EL (cell line): ENCODE measurements at places on chromosomes 7 and 10.

- DNase-seq, result no peak
Measured at GRCh38 chr7:48317360-48317759, 146.1 kb downstream of the ABCA13 start.

GRCh38 chr7:151251328-151251688 lies 2.8 kb upstream of the SMARCD3 start:
- no peak for DNase-seq

DNA sequence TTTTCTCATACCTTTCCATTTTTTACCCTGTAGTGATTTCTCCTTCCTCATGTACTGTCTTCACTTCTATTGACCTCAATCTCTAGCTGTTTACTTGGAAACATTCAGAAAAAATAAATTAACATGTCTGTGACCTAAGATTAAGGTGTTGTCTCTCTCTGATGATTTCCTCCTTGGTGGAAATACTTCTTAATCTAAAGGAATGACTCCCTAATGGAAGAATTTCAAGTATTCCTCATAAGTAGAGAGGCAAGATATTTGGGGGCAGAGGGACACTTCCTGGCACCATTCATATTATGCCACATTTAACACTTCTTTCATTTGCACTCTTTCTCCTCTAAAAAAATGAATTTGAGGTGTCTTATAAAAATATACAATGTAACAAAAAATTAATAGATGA lies 202.8 kb downstream of the NEBL start:
- no peak for DNase-seq

DNA sequence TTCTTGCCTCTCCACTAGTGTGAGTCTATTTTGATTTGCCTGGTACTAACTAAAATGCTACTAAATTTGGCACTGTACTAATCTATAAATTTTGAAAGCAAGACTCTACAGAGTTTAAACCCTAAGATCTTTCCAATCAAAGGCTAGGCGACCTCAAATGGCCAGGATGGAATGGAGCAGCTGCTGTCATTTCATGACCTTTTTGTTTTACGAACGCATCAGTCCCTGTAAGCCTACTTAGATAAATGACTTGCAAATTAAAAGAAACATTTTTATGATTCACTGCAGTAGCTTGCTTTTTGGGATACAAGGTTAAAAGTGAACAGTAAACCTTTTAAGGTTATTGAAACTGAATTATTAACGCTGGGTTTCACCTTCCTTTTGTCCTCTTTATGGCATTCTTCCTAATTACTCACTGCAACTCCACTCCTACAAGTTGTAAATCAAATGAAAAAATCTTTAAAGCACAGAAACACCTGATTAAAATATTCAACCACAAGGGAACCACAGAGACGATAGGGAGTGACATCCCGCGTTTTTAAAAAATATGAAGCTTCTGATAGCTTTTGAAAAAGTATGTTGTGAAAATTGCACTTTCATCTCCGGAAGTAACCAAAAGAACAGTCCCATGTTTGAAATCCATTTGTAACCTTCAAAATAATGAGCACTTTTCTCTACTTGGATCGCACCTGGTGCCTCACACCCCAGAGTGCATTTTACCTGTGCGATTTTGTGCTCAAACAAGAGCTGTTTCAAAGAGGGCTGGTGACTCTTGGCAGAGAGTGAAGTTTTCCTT lies 595.1 kb downstream of the PARD3 start:
- no peak for DNase-seq

- DNase-seq, result peak; percentile 57
Measured at GRCh38 chr10:86961481-86962091, 3.2 kb downstream of the SNCG start.

DNA sequence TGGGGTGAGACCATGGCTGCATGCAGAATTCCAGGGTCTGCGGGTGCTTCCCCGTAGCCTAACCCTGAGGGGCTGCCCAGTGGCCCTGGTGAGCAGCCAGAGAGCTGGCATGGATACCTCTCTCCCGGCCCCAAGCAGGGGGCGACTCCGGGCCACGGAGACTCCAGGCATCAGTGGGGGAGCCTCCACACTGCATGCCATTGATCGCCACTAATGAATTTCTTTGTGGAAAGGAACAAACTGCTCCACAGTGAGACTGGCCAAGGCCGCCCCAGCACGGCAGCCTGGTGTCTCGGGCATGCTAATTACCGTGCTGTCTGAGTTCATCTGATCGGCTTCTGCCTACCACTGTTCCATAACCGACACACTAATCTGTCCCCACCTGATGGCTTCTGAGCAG lies 184.4 kb downstream of the GRID1 start:
- DNase-seq, result no peak

DNA sequence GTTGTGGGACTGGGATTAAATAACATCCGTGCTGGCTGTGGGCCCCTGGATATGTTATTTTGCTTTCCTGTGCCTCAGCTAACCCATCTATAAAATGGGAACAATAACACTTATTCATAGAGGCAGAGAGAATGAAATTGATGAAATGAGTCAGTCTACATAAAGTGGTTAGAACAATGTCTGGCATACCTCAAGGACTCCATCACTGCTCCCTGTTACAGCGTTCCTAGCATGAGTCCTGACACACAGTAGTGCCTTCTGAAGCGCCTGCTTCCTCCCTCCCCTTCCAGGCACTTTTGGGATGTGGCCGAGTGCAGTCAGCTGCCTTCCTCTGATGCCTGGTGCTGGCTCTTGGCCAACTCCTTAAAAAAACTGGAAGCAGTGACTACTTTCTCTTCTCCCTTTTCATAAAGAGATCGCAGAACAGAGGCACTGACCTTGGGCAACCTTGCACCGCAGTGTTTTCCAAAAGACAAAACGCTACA lies 108.4 kb upstream of the ZMIZ1 start:
- DNase-seq, result peak; percentile 74

DNA sequence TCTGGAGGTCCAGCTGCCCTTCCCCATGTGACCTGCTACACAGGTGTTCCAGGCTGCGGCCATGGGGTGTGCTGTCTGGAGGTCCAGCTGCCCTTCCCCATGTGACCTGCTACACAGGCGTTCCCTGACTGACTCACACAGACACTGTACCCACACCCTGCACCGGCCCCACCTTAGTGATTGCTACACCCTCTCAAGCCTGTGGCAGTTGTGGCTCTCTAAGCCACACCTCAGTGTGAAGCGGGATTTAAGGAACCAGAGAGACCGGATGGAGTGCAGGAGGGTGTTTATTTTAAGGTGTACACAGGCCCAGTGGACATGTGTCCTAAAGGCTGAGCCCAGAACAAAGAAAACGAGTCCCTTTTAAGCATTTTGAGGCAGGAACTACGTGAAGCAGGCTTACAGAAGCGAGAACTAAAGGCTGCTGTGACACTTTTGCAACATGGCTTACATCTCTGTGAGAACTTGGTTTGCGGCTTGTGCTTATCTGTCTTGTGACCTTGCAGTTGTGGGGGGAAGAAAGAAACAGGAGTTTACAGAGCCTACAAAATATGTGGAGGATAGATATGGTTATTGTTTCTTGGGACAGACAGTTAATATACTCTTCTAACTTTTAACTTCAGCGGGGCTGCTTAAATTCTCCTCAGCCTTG lies 326.4 kb downstream of the PAXIP1 start:
- DNase-seq, result no peak

- no peak for DNase-seq
Measured at GRCh38 chr7:18202315-18203045, 174.8 kb upstream of the PRPS1L1 start.

- DNase-seq, result peak; percentile 8
Measured at GRCh38 chr7:130673066-130673465, 4.5 kb upstream of the COPG2 start.

DNA sequence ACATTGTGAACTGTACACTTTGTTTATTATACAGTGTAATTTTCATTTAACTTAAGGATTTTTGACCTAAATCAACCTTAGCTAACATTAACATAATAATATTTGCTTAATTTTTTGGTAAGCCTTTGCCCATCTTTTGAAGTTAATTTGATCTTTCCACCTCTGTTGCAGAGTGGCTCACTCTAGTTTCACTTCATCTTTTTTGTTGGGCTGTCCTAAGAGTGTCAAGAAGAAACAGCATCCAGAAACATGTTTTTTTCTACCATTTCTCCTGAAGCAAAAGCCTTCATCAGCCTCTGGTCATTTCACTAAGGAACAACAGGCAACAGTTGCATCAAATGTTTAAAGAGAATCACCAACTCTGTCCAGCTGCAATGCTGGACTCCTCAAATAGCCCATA lies 824.7 kb downstream of the REEP3 start:
- no peak for DNase-seq

GRCh38 chr10:11063856-11064255 lies 46.2 kb downstream of the CELF2 start:
- no peak for DNase-seq

DNA sequence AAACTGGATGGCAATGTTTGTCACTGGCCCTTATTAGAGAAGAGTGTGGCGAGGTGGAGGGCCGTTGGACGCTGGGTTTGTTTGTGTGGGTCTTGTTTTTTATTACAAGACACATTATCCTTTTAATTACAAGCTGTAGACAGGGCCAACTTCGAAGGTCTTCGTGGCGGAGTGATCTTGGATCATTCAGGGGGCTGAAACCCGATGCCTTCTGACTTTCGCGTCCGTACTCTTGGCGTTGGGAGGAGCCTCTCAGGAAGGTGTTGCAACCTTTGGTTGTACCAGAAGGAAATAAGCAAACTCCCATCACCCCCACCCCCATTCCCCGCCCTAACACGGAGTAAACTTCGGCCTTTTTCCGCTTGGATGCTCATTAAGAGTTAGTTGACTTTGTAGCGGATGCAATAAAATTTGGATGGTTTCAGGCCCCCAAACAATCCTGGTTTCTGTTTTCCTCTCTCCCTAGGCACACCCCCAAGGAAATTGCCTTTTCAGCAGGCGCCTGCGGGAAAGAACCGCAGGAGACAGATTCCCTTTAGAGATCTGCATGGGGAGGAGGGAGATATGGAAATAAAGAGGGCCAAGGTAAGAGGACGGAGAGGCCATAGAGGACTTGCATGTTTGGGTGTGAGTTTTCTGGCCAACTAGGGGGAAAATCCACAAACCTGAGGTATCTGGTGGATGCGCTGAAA lies 294.5 kb upstream of the NFE2L3 start:
- no peak for DNase-seq

GRCh38 chr10:76197293-76197692 lies 765.9 kb downstream of the LRMDA start:
- no peak for DNase-seq

DNA sequence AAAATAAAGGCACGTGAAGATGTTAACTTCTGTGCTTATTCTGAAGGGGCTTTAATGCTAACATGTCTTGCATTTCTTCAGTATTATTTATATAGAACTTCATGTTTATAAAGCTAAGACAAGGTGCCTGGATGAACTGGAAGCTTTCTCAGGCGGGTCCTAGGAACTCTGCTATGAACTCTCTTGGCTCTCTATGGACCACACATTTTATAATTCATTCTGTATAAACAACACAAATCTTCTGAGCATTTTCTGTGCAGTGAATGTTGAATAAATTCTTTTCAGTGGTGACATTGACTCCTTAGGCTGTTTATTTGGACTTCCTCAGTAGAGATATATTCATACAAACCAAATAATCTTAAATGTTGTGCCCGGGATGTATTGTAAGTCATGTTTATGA lies 79.6 kb downstream of the TRIL start:
- DNase-seq, result no peak

DNA sequence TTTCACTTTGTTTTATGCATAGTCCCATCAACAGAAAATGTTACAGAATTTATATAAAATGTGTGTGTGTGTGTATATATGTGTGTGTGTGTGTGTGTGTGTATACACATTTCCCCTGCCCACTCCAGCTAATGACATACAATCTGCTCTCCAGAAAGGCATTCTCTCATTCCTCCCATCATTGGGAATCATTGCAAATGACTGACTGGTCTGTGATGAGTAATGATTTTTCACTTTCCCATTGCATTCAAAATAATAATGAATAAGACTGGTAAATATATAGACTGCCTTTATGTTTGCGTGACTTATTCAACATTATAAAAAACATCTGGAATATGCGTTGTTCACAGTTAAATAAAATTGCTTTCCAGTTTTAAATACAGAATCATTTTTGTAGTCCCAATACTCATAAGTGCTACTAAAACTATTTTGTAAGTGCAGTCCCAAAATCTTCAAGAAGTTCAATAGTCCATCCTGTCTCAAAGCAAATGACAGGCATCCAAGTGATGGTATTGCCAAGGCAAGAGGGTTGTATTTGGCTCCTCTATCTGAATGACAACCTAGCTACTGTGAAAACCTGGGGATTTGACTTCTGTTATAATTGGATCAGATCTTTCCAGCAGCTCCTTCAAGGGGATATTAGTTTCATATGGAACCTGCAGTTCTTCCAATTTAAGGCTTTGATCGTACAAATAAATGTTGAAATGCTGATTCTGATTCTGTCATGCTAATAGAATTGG lies 150.9 kb downstream of the POLR1F start:
- no peak for DNase-seq

GRCh38 chr7:140540136-140540777 lies 61.0 kb upstream of the MKRN1 start:
- DNase-seq, result no peak

DNA sequence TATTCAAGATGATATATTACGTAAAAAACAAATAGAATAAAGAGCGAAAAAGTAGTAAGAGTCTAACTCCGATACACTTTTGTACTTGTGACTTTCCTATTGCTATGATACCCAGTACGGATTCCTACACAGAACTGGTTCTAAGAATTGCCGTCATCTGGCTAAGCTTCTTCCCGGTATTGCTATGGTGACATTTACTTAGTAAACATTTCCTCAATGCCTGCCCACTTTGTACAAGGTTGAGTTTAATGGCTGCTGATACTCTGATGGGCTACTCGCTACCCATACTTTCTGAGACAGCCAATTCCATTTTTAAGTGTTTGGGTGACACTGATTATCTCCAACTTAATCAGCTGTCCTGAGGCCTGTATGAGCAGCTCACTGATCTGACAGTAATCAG lies 55.6 kb downstream of the OSBPL3 start:
- no peak for DNase-seq

- DNase-seq, result peak; percentile 27
Measured at GRCh38 chr10:107971973-107972372, 807.5 kb upstream of the SORCS1 start.

GRCh38 chr7:137480401-137480800 lies 136.9 kb upstream of the PTN start:
- no peak for DNase-seq

DNA sequence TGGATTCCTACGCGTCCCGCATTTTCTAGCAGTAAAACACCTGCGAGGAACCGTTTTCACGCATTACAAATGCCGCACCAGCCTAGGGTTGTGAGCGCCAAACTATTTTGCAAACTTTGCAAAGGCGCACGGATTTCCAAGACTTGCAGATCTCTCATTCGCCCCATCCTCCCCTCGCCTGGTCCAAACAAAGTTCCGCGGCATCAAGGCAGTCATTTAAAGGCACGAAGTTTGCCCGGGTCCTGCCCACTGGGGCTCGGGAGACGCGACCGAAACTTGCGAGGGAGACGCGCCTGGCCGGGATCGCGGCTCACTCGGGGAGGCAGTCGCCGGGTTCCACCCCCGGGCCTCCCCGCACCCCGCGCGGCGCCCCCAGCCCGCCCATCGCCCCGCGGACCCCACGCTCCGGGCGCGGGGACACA lies 613 bp downstream of the USP6NL start:
- peak; percentile 53 for DNase-seq

DNA sequence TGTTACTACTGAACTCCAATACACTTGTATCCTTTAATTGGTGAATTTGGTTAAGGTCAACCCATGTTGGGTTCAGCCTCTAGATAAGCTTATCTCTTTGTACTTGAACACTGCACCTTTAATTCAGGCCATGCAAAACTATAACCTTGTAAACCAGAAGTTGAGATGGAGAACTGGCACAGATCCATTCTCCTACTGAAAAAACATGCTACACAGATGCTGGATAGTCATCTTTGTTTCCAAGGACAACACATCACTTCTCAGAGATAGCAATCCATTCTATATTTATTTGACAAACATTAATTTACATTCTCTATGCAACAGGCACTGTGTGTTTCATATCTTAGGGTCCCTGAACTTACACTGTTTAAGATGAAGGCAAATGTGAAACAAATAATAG lies 2.9 kb upstream of the CDK14 start:
- no peak for DNase-seq
